Left forelimb (tissue), 1 donor: ENCODE measurements at places on chromosomes 16 and 17.

GRCh38 chr16:10923650-10924214 lies 18.5 kb downstream of the DEXI start:
- no peak for DNase-seq

DNA sequence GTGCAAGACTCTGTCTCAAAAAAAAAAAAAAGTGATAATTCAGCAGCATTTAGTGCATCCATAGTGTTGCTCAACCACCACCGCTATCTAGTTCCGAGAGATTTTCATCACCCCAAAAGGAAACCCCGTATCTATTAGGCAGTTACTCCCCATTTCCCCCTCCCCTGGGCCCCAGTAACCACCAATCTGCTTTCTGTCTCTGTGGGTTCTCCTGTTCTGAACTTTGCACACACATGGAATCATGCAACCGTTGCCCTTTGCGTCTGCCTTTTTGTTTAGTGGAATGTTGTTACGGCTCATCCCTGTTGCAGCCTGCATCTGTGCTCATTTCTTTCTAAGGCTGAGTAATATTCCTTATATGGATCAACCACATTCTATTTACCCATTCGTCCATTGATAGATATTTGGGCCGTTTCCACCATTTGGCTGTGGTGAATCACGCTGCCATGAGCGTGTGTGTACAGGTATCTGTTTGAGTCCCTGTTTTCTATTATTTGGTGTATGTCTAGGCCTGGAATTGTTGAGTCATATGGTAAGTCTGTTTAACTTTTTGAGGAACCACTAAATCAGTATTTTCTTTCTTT lies 8.7 kb upstream of the SYNGR2 start:
- no peak for DNase-seq

DNA sequence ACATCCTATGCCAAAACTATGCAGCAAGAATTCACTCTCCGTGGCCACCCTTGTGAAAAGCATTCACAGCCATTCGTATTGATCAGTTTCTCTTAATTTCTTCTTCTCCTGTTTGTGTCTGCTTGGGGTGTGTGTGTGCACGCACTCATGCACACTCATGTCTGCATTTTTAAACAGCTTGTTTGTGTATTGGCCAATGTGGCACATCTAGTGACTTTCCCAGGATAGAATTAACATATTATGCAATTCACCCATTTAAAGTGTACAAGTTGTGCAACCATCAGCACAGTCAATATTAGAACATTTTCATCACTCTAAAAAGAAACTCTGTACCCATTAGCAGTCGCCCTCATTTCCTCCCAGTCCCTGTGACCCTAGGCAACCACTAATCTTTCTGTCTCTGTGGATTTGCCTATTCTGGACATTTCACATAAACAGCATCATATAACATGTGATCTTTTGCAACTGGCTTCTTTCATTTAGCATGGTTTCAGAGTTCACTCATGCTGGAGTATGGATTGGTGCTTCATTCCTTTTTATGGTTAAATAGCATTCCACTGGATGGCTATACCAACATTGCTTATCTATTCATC lies 20.1 kb downstream of the IRX3 start:
- DNase-seq = no peak

DNA sequence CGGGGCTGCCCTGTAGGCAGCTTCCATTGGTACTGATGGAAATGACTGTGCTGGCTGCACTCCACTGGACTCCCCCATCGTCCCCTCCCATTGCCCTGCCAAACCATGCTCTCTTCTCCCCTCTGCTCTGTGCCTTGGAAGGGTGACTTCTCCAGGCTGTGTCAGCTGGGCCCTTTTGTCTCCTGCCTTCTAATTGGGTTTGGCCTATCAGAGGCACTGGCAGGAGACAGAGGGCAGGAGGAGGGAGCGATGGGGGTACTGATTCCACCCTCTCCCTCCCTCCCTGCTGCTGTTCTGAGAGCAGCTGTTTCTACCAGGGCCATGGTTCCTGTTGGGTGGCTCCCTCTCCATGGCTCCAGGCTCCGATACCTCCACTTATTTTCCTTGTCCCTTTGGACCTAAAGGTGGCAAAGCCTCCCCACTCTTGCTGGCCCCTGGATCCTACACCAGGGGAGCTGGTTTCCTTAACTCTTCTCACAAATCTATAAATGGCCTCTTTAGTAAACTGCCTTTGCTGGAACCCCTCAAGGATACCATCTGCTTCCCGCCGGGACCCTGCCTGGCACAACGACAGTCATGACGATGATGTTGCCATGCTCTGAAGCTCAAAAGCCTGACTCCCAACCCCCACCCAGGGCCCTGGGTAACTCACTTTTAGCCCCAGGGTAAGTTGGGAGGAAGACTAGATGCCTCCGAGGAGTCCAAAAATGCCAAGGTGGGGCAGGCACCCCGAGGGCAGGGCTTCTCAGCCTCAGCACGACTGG lies 123.8 kb upstream of the RPL38 start:
- no peak for DNase-seq

DNA sequence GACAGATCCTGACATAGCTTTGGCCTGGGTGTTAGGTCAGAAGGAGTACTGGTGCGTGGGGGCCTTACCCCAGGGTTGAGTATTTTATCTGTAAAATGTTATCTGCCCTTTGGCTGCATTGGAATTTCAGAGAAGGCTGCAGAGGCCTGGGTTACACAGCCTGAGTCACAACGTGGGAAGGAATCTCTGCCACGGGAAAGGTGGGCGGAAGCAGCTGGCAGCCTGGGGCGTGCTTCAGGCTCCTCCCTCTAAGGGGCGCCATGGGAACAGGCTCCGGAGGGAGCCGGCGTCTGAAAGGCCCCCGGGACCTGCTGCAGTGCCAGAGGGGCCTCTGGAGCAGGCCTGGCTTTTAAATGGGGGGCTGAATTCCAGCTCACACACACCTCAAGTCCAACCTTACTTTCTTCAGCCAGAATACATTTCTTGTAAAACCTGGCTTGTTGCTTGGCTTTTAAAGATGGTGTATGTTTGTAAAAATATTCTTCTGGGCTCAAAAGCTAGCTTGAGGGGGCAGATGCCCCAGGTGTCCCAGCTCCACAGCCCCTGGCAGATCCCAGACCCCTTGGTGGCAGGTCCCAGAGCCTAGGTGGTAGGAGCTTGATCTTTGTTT lies 142.2 kb downstream of the RAB11FIP4 start:
- DNase-seq = no peak

DNA sequence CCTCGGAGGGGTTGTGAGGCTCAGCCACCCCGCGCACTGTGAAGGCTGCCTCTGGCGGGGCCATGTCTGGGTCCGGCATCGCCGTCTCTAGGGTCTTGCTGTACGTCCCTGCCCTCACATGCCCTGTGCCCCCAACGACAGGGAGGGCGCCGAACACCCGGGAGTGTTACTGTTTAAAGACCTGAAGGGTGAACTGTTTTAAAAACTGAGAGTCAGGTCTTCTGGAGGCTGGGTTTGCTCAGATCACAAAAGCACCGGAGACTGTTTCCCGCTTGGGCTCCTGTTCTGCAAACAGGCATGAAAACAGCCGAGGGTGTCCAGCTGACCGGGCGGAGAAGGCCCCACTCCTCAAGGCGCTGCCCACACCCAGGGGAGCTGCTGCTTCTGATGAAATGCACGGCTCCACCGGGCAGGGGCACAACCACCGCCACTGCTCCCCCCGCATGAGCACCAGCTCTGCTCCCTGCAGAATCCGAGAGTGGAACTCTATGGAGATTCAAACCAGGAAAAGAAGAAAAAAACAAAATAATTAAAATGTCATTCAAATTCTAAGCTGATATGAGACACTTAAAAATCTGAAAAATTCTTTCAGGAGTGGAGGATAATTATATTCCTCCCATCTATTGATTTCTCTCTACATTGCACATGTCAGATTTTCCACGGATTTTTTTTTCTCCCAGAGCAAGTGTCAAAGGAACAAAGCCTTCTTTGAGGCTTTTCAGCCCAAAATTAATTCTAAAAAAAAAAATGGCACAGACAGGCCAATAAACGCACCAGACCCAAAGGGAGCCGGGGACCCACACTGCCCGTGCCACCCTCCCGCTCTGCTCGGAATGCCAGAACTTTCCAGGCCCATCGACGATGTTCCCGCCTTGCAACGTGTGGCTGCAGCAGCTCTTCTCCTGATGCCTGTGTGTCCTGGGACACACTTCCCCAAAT lies 74.3 kb downstream of the LMF1 start:
- DNase-seq = no peak

DNA sequence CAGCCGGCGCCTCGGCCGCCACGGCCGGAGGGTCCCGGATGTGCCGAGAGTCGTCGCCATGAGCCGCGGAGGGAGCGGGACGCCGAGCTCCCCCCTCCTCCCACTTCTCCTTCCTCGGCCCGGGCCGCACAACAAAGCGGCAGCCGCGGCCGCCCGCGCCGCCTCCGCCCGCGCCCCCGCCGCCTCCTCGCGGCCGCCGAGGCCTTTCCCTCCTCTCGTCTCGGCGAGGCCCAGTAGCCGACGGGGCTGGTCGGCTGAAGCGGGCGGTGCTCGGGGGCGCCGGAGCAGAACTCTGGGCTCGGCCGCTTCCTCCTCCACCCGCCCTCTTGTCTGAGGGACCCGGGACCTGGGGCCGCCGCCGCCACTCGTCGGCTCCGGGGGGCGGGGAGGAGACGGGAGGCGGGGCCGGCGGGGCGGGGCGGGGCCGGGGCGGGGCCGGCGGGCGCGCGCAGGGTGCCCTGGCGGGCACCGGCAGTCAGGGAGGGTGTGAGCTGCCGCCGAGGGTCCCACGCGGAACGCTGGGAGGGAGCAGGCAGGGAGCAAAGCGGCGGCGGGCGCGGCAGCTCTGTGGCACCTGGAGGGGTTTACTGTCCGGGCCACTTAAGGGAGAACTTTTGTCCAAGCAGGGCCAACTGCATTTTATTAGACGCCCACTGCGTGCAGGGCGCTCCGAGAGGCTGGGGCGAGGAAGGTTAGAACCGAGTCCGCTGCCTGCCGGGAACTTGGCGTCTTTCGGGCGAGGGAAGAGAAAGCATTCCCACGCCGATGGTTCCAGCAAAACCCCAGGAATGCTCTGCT lies at the start of gene SMURF2:
SMURF2 (minus strand) TSS at position 332 of the 798 bp plus-strand sequence. CDS start 427 bp downstream, outside the sequence.
- peak; percentile 88 for DNase-seq

- no peak for DNase-seq
Observed at GRCh38 chr16:50667497-50668367, 13.4 kb downstream of the SNX20 start.

GRCh38 chr17:76427501-76428231 lies 25.3 kb downstream of the UBE2O start:
- DNase-seq = no peak

GRCh38 chr17:73255671-73256181 lies 6.0 kb downstream of the CPSF4L start:
- no peak for DNase-seq

DNA sequence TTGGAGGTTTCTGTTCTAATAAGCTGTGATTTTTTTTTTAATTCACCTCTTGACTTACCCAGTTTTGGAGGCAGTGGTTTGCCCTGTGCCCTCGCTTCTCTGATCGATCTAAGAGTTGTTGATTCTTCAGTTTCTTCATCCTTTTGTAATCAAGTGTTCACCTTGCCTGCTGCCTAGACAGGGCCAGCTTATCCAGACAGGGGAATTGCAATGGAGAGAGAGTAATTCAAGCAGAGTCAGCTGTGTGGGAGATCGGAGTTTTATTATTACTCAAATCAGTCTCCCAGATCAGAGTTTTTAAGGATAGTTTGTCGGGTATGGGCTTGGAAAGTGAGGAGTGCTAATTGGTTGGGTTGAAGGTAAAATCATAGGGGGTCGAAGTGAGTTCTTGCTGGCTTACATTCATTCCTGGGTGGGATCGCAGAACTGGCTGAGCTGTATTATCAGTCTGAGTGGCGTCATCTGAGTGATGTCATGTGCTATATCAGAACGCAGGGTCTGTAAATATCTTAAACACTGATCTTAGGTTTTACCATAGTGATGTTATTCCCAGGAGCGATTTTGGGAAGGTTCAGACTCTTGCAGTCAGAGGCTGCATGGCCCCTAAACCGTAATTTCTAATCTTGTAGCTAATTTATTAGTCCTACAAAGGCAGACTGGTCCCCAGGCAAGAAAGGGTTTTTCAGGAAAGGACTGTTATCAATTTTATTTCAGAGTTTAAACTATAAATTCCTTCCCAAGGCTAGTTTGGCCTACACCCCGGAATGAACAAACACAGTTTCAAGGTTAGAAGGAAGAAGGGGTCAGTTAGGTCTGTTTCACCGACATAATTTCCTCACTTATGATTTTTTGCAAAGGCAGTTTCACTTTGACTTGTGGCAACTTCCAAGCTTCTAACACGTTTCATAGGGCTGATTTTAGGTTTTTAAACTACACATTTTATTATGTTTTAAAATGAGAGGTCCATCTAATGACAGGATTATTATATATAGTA lies 21.5 kb upstream of the KCNJ16 start:
- no peak for DNase-seq

- DNase-seq = no peak
Observed at GRCh38 chr16:90043526-90043925, 24.3 kb upstream of the DBNDD1 start.

DNA sequence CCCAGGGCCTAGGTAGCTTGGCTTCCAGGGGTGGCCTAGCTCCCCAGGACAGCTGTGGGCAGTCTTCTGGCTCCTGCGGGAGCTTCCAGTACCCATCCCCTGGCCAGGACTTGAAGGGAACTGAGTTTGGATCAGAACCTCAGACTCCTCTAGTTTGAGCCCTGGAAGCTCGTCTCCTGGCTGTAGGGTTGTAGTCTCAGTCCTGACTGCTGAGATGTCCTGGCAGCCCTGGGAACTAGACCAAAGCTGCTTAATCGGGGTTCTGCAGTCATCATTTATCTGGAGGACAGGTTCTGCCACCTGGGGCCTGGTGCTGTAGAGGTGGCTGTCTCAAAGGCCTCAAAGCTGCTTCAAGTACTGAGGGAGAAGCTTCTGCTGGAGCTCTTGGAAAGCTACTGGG lies 163.7 kb downstream of the WSCD1 start:
- no peak for DNase-seq

- no peak for DNase-seq
Observed at GRCh38 chr17:31495022-31495885, 103.8 kb downstream of the RAB11FIP4 start.

GRCh38 chr16:28873543-28874201 lies 4.6 kb upstream of the ATP2A1 start:
- DNase-seq = no peak

DNA sequence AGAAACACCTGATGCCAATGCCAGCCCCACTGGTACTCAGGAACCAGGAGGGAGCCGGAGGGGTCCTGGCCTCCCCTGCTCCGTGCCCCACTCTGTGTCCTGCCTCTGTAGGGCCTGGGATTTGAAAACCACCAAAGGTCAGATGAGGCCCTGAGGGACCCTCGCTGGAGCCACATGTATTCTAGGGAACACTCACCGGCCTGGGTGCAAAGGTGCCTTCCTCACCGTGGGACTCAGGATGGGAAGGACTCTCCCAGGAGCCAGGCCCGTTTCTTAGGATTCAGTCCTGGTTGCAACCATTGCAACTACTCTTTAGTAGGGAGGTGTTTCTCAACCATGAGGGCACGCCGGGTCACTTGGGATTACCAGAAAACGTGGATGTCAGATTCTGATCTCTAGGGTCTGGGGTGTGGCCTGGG lies 74.6 kb downstream of the N4BP1 start:
- no peak for DNase-seq

- no peak for DNase-seq
Observed at GRCh38 chr17:14437176-14437575, 136.3 kb downstream of the HS3ST3B1 start.

GRCh38 chr16:65123396-65124211 lies 1.7 kb upstream of the CDH11 start:
- DNase-seq = peak; percentile 75
